K562 (cell line): ENCODE measurements at places on chromosomes 6 and 20.

DNA sequence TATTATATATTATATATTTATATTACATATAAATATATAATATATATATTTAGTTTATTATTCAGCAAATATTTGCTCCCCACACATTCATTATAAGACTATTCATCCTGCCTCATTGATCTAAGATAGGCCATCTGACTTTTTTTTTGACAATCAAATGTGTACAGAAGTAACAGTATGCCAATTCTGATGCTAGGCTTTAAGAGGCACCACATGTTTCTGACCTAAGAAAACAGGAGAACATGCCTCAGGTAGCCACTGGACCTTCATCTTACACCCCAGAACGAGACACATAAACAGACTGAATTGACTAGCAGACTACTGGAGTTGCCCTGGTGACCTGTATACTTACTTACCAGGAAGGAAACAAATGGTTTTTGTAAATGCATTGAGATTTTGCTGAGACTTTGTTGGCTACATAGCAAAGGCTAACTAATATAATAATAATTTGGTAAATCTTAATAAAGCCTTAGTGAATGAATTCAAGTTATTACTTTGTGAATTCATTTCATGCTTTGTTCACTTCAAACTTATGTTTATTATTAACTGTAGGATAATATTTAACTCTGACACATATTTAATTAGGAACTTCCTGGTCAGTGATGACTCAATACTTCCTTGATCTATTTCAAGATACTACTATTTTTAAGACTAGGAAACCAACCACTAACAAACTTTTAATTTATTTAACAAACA is 13.4 kb upstream of the MYO6 start:
- no peak for DNase-seq

GRCh38 chr6:107101686-107102413 is 13.5 kb downstream of the BEND3 start:
- no peak for DNase-seq

DNA sequence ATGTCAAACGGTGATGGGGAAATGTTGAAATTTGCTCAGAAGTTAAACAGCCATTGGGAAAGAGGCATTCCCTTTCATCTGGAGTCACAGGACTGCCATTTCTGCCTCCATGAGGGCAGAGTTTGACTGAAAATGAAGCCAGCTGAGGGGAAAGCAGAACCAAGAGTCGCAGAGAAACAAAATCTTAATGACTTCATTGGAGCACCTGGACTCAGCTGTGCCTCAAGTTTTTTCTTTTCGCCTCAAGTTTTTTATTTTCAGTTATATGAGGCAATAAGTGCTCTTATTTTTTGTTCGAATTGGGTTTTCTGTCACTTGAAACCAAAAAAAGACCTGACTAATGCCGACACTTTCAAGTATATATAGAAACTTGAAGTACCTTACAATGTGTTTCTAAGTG is 161.3 kb downstream of the PKHD1 start:
- DNase-seq = no peak

GRCh38 chr20:62511300-62511914 is 35.6 kb upstream of the GATA5 start:
- peak; percentile 70 for DNase-seq

- DNase-seq = no peak
Measured at GRCh38 chr20:60313191-60313590, 355.0 kb downstream of the CDH26 start.

- no peak for DNase-seq
Measured at GRCh38 chr6:168804331-168804730, 363.3 kb downstream of the SMOC2 start.

DNA sequence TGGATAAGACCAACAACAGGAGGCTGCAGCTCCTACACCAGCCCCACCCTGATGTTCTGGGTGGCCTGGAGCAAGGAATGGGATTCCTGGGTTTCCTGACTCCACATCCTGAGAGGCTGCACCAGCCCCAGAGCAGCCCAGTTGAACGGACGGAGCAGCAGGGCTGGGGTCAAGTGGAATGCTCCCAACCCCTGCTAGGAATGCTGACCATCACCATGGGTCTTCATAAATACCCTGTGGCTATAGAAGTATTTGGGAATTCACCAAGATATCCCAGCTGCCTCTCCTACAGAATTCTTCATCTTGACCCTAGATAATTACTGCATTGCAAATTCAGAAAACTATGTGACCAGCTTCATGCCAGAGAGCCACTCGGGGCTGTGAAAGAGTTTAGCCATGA is 180.3 kb downstream of the THBS2 start:
- no peak for DNase-seq

DNA sequence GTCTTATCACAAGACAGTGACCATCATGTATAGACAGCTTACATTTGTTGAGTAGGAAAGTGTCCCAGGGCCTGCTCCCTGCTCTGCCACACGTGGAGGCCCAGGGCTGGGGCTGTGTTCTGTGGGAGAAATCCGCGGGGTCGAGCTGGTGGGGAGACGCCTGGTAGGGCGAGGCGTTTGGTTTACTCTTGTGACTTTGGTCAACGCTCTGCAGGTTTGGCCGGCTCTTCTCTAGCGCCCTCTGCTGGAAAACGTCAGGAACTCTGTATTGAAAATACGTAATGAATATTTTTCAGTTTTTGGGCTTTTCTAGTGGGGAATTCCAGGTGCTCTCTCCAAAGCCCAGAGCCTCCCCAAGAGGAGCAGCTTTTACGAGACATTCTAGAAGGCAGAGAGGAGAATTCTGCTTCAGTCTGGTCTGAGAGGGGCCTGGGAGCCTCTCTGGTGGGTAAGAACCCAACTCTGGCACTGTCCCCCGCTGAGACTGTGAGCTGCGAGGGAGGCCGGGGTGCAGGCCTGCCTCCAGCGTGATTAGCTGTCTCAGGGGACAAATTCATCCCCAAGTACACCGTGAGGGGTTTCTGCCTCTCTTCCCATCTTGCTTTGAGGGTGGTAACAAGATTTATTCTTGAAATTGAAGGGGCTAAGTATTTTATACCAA is 112.6 kb upstream of the RALGAPA2 start:
- peak; percentile 54 for DNase-seq

GRCh38 chr6:47587493-47587892 is 109.9 kb downstream of the CD2AP start:
- DNase-seq = no peak

DNA sequence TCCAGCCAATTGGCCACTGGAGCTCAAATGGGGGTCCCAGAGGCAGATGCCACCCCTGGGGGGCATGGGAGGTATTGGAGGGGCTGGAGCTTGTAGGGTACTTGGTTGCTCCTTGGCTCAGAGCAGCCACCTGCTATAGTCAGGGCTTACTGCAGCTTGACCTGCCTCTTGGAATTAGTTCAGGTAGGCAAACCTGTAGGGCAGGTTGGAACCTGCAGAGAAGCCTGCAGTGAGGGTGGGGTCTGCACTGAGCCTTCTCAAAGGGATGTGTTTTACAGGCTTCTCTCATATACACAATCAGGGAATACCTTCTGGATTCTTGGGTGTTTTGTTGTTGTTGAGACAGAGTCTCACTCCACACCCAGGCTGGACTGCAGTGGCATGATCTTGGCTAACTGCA is 94.2 kb upstream of the MYL9 start:
- DNase-seq = no peak

GRCh38 chr6:17193106-17193775 is 87.9 kb upstream of the RBM24 start:
- no peak for DNase-seq

DNA sequence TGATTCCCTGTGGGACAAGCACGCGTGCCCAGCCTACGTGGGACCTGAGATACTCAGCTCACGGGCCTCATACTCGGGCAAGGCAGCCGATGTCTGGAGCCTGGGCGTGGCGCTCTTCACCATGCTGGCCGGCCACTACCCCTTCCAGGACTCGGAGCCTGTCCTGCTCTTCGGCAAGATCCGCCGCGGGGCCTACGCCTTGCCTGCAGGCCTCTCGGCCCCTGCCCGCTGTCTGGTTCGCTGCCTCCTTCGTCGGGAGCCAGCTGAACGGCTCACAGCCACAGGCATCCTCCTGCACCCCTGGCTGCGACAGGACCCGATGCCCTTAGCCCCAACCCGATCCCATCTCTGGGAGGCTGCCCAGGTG is 11.9 kb upstream of the RBCK1 start:
- no peak for DNase-seq

GRCh38 chr6:128567029-128567428 is 46.6 kb upstream of the PTPRK start:
- DNase-seq = no peak

DNA sequence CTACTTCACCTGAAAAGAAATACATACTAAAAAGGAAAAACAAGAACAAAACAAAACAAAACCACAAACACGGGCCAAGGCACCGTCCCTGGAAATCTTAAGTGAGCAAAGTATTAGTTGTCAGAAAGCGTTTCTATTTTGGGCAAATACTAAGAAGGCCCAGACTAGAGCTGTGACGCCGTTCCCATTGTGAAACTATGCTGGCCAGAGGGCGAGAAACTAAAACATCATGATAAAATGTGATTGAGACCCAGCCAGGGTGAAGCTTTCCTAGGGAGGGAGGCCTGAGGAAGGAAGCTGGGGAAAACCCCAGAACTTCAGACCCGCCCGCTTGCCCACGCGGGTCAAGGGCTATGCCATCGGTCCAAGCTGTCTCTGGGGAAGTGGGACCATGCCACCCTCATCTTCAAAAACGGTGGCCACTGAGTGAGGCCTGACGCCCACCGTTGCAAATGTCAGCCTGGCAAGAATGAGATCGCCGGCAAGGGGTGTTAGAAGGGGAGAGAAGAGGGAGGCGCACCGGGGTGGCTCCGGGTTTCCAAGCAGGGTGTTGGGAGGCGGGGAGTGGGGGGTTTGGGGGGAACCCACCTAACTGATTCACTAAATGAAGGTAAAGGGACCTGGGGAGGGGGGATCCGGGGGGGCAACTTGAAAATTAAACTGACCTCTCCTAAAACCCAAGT is 1950.9 kb upstream of the DEFB115 start:
- DNase-seq = no peak

DNA sequence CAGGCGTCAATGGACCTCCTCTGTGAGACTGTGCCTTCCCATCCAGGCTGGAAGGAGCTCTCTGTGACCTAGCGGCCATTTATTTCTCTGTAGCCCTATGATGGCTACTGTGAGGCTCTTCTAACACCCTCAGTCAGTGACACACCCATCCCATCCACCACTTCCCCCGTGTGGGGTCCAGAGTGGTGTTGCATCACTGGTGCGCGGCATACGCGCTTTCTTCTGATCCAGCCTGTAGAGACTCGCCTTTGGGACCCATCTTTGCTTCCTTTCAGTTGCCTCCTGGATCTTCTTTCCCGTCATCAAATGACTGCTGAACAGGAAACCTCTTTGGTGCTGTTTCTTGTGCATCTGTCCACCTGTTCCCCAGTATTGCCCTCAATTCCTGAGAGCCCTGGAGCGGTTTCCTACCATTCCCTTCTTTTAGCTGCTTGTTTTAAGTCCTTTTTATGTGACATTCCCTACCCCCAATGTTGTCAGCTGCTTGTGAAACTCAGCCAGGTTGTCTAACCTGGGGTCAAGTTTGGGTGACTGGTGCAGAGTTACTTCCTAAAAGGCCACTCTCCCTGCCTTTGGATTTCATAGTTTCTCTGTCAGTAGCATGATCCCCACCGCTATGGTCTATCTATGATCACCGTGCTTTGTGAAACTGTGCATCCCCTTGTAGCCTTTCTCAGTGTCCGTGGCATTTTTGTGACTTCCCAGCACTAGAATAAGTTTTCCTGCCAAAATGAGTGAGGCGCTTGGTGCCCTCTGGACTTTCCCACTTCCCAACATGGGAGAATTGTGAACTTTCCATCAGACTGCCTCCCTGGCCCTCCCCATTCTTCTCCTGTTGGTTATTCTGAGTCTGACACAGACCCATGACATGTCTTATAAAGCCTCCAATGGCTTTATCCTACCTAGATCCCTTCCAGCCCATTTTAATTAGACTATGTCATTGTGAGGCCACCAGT is 5.7 kb downstream of the PRR3 start:
- no peak for DNase-seq

GRCh38 chr6:47096211-47096895 is 54.2 kb upstream of the ADGRF1 start:
- no peak for DNase-seq

- DNase-seq = no peak
Measured at GRCh38 chr20:20480126-20480525, 112.2 kb downstream of the INSM1 start.

GRCh38 chr6:21327326-21328112 is 266.0 kb upstream of the SOX4 start:
- DNase-seq = no peak

GRCh38 chr6:73400656-73401055 is 6.0 kb downstream of the DDX43 start:
- DNase-seq = no peak

- DNase-seq = no peak
Measured at GRCh38 chr20:55677011-55677410, 328.3 kb downstream of the CBLN4 start.

GRCh38 chr6:4672772-4673171 is 103.4 kb upstream of the CDYL start:
- no peak for DNase-seq

GRCh38 chr20:9920866-9921265 is 82.0 kb upstream of the PAK5 start:
- DNase-seq = no peak

GRCh38 chr6:126804332-126805064 is 314.0 kb upstream of the RSPO3 start:
- DNase-seq = peak; percentile 28

- no peak for DNase-seq
Measured at GRCh38 chr6:9634776-9635175, 780.1 kb downstream of the TFAP2A start.

- DNase-seq = peak; percentile 66
Measured at GRCh38 chr6:149963212-149963461, 606 bp upstream of the ULBP1 start.

DNA sequence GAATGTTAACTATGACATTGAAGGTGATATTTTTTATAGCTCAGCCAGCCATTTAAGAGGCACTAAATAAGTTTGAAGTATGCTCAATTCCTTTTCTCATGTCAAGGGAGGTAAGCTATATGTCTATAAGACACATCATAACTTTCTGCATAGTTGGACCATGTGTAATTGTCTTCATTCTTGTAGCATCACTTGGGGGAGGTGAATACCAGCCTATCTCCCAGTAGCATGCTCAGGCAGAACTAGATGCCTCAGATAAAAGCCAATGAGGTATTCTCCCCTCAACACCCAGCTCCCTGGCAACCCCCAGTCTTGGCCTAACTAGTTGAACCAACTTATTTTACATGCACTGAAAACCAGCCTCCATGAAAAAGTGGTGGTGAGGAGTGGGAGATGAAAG is 158.3 kb upstream of the JAG1 start:
- DNase-seq = no peak

GRCh38 chr6:22590423-22590822 is 21.1 kb downstream of the HDGFL1 start:
- no peak for DNase-seq

DNA sequence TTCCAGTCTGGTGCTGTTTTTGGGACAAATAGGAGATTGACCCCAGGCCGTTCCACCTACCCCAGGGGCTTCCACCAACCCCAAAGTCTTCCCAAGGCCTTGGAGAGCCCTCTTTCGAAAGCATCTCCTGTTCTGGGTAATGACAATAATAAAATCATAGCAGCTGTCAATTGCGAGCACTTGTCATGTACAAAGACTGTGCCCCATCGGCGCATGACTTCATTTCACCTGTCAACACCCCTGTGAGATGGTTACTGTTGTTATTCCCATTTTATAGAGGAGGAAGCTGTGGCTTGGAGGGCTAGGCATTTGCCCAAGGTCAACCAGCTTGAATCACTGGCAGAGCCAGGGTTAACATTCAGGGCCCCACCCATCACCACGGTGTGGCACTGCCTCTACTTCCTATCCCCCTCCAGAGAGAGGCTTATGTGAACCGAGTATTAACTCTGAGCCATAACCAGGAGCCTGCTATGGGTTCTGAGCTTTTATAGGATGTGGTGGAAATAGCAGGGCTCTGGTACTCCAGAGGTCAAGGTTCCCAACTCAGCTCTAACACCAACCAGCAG is 51.2 kb downstream of the HNF4A start:
- no peak for DNase-seq
